AG08395 (cell line): ENCODE measurements at places on chromosomes 16 and 17.

DNA sequence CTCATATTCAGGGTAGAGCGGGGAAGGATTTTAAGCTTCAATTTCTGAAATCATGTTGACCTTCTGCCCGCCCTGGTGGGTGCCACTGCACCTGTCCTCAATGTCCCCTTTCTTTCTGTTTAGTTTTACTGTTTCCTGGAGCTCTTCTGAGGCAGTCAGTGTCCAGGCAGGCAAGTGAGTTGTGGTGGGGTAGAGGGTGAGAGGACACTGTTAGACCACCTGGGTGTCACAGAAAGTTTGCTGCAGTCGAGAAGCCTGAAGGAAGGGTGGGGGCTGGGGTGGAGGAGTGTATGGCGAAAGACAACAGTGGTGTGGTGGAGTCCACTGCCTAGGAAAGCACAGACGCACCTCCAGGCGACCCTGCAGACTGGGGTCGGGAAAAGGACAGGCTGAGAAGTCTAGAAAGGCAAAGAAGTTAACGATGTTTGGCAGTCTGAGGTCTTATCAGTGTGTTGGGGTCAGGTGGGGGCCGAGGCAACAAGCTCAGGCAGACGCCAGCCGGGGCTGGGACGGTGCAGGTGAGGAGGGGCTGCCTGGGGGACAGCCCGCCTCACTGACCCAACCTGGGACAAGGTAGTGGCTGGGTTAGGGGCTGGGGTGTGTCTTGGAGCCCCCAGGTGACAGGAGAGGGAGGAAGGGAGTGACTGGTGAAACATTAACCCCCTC, 23.3 kb upstream of the HOXB13 start:
- DNase-seq, result no peak

DNA sequence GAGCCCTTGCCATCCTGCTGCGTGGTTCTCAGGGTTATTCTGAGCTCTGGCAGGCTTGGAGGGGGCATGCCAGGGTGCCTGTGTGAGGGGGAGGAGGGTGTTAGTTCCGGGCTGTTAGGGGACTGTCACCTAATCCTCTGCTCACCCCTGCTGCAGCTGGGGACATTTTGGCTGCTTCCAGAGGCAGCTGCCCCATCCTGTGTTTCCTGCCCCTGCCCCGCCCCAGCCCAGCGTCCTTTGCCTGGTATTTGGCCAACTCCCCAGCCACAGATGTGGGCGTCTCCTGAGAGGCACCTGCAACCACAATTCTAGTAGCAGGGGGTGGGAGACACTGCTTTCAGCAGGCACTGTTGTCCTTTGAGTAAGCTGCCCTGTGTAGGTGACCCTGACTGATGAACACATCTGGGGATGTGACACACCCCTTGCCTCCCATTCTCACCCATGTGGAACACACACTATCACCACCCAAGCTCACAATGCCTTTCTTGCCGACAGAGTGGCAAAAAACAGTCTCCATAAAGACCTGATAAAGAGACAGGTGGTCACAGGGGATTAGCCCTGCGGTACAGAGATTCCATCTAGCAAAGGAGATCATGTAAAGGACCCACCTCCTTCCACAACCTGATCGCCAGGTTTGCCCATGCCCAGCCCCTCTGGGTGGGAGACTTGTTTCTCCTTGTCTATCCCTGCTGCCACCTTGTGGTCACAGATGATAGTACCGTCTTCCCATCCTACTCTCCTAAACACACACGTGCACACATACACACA, at the start of gene CHRNE:
TSS of gene CHRNE (minus strand) at position 48 of the 768 bp plus-strand sequence. CDS start at position 13, 35 bp downstream.
- DNase-seq, result peak; percentile 43

- DNase-seq, result peak; percentile 69
These were observed 126.9 kb upstream of the TNRC6C start for GRCh38 chr17:77831474-77832179.

- DNase-seq, result no peak
These were observed at the start of gene ABCA10 for GRCh38 chr17:69228576-69228975. Gene ABCA10, minus strand, starts transcription at chr17:69228824. Its CDS starts 3,466 bp downstream, at chr17:69225358.

- DNase-seq, result no peak
These were observed 53.0 kb downstream of the SMPD3 start for GRCh38 chr16:68395167-68395786.

DNA sequence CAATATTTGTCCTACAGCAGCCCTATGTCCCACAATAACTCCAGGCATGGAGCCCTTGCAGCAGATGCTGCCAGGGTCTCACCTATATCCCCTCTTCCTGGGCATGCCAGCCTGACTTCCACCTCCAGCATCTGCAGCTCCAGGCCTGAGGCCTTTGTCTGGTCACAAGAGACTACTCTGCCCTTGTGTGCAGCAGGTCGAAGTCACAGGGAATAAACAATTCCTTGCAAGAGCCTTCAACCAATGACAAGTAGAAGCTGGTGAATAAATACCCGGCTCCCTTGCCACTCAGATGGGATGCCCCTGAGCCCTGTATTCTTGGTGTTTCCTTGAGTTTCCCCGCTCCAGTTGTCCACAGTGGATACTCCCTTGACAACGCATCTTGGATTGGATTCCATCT, 23.0 kb downstream of the CES1 start:
- DNase-seq, result no peak

- peak; percentile 78 for DNase-seq
These were observed 835 bp downstream of the NME4 start for GRCh38 chr16:397736-398332.

GRCh38 chr17:81200695-81201580, 21.8 kb downstream of the CEP131 start:
- DNase-seq, result peak; percentile 81

DNA sequence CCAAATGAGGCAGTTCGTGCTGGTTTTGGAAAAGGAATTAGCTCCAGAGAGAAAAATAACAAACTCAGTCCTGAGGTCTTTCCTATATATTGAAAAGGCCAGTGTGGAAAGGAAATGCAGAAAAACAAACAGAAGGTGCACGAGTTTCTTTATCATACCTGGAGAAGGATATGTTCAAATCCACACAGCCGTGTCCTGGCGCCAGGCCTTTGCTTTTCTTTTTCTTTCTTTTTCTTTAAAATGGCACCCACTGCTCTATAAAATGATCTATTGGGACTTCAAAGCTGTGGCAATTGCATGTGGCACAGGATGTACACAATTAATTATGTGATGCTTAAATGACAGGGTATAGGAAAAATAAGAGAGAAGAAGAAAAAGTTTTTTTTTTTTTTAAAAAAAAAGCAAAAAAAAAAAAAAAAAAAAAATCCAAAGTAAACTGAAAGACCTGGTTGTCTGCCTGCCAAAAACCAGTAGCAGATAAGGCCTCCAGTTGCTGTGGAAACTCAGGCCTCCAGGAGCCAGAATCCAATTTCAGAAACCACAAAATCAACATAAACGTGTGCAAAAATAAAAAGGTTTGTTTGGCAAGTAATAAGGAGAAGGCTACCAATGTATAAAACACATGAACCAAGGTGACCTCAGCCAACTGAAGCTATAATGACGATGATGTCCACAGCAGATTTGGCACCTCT, 957.6 kb upstream of the SOX9 start:
- no peak for DNase-seq

- no peak for DNase-seq
These were observed 105.4 kb downstream of the TRIM37 start for GRCh38 chr17:59001158-59001814.

- peak; percentile 79 for DNase-seq
These were observed 59.3 kb downstream of the JPH3 start for GRCh38 chr16:87661561-87661960.

DNA sequence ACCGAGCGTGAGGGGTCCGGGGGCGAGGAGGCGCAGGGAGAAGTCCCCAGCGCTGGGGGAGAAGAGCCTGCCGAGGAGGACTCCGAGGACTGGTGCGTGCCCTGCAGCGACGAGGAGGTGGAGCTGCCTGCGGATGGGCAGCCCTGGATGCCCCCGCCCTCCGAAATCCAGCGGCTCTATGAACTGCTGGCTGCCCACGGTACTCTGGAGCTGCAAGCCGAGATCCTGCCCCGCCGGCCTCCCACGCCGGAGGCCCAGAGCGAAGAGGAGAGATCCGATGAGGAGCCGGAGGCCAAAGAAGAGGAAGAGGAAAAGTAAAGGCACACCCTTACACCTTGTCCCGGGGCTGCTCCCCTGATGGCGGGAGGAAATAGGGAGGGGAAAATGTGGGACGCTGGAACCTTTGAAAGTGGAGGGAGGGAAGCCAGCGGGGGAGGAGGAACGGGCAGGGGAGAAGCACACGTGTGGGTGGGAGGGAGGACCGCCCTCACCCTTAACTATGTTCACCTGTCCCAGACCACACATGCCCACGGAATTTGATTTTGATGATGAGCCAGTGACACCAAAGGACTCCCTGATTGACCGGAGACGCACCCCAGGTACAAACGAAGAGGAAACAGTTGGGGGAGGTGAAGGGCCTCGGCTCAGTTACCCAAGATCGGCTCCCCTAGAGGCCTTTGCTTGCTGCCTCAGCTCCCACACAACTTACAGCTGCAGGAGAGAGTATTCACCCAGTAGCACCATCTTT, 916 bp downstream of the PAGR1 start:
- DNase-seq, result peak; percentile 54
